ENCODE measurements at places on chromosomes 5 and 9.

DNA sequence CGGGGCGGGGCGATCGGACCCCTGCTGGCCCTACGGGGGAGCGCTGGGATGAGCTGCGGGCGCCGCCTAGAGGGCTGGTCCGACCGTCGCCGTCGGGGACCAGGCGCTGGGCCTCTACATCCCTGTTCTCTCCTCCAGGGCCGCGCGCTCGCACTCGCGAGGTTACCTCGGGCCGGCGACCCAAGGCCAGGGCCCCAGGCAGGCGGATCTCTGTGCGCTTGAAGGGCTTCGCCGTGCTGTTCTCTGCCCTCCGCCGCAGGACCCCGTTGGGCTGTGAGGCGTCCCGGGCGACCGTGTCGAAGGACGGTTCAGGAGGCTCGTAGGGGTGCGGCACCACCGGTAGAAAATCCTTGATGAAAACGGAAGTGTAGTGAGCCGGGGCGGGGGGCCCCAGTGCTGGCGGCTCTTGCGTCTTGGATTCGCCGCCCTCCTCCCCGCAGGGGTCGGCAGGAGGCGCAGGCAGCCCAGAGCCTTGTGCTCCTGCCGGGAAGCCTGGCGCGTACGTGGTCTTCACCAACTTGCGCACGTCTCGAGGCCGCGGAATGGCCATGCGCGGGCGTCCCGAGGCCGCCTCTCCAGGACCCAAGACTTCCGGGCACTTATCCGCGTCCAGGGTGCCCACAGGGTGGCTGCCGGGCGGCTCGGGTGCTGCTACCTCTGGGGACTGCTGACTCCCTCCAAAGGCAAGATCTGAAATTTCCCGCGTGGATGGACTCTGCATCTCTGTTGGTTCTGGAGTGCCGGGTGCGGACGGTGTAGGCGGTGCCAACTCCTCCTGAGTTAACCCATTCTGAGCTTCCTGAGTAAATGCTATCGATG lies 2.0 kb downstream of the PROB1 start:
- DNase-seq, result no peak

DNA sequence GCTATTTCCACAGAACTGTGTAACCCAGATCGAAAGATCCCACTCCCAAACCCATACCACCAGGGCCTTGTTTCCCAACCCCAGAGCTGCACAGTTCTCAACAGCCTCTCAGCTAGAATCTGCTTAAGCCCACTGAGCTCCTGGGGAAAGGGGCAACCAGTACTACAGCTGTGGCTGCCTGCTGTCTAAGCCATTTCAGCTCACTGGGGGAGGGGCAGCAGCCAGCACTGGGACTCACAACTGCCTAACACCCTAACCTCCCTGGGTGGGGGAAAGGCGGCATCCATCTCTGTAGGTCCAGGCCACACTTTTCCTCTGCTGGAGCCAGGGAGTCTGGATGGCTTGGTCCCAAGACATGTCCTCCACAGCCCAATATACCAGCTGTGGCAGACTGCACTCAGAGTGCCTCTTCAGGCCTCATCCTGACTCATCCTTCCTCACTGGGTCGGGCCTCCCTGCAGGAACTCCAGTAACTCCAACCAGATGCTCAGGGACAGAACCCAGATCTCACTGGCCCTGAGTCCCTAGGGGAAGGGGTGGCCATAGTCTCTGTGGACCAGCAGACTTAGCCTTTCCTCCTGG lies 241.4 kb downstream of the HINT1 start:
- no peak for DNase-seq

- peak; percentile 58 for DNase-seq
These were observed 18.0 kb upstream of the DUSP1 start for GRCh38 chr5:172788771-172789686.

GRCh38 chr5:112551419-112552032 lies 132.4 kb upstream of the EPB41L4A start:
- peak; percentile 90 for DNase-seq

- DNase-seq, result no peak
These were observed 2403.7 kb upstream of the C9orf72 start for GRCh38 chr9:29976981-29977380.

GRCh38 chr9:133701981-133702797 lies 36.0 kb downstream of the SARDH start:
- DNase-seq, result no peak

DNA sequence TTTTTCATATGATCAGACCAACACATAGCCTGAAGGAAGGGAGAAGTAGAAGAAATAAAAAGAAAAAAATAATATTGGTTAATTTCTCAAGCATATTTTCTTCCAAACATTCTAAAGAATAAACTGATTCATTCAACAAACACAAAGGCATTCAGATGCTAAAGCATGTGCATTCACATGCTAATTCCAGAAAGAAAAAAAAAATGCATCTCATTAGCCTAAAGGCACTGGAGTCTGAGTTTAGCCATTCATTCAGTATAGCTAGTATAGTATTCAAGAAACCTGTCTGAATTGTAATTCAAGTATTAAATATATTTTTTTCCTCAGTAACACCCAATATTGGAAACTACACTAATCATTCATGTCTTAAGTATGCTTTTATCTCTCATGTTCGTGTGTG lies 61.0 kb upstream of the FER start:
- peak; percentile 38 for DNase-seq

DNA sequence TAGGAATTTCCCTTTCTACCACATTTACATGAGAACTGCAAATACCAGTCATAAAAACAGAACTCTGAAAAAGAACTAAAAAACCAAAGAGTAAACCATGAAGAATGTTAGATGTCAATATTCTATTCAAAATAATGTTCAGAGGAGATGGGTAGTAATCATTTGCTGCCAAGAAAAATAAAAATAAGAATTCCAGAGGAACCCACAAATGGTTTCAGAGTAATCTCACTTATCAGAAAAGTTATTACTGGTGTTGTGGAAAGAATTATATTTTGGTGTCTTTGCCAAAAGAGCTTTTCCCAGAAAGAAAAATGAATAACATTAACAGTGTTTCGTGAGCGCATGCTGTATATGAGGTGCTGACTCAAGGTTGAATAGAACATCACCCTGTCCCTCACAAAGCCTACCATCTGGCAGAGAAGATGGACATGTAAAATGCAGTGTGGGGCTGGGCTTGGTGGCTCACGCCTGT lies 35.6 kb downstream of the GPR21 start:
- no peak for DNase-seq

DNA sequence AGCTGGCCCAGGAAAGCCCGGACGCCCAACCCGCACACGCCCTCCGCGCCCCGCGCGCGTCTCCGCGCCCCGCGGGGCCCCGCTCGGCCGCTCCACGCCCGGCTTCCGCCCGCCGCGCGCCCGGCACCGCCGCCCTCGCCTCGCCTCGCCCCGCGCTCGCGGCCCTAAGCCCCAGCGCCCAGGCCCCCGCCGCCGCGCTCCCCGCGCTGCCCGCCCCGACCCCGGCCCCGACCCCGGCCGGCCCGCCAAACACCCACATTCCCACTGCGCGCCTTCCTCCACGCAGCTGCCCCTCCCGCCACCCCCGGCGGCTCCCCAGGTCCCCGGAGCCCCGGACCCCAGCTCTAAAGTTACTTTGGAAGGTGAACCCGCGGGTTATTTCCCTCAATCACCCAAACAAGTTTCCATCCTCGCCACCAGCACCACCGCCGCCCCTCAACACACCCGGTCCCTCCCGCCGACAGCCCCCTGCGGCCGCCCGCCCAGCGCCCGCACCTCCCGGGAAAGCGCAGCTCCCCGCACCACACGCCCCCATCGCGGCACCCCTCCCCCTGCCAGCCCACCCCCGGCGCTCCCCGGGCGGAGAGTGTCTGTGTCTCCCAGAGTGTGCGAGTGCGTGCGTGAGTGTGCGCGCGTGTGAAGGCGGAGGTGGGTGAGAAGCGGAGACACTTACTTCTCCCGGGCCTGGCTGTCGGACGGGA lies 439 bp downstream of the SSBP2 start:
- DNase-seq, result no peak

- DNase-seq, result no peak
These were observed 70.4 kb downstream of the ANGPTL2 start for GRCh38 chr9:127051881-127052595.

- no peak for DNase-seq
These were observed 91.1 kb upstream of the ARRDC3 start for GRCh38 chr5:91474201-91474600.

DNA sequence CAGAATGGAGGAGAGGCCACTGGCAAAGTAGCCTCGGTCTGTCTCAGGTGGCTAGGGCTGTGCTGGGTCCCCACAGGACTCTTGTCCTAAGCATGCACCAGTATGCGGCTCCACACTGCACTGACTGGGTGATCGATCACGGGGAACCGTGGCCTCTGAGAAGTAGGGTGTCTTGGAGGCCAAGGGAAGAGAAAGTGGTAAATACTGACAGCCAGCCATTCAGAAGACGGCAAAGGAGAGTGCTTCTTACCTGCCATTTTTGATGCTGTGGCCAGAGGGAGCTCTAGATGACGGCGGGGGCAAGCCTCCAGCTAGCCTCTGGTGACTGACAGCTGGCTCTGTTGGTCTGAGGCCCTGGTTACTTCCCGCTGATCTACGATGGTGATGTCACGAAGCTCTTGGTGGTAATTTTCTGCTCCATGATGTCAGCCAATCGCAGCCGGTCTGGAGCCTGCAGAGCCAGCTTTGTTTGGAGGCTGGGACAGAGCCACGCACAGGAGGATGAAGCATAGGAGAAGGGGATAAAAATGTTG lies 40.4 kb upstream of the GADD45G start:
- peak; percentile 22 for DNase-seq

- DNase-seq, result no peak
These were observed 17.5 kb upstream of the GPX3 start for GRCh38 chr5:151002681-151003502.

- DNase-seq, result no peak
These were observed 16.6 kb upstream of the GRHPR start for GRCh38 chr9:37405764-37406380.

- DNase-seq, result peak; percentile 20
These were observed 12.0 kb upstream of the OLFM1 start for GRCh38 chr9:135075234-135076142.

DNA sequence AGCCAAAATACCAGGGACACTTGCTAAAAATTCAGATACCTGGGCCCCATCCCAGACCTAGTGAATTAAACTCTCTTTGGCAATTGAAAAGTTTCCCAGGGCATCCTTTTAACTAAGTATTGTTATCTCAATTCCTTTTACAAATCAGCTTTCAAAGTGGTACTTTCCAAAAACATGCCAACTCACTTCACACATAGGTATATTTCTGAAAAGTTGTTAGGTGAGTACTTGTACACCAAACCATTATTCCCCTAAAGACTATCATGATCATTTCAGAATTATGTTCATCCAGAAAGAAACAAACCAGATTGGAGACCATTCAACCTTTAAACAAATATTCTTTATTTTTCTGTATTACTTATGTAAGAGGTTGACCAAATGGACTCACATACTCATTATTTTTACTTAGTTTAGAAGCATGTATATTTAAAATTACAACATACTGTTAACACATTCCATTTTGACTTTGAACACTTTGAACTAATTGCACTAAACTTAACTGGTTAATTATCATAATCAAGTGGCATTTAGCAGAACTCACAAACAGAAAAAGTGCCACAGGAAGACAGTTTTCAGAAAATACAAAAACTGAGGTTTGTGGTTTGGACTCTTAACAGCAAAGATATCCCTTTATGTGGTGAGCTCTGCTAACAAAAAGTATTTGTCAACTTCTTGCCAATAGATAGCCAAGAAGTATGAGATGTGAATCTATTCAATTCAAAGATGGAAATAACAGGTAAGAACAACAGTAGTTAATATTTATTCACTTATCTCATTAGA lies 40.7 kb downstream of the KIAA0825 start:
- DNase-seq, result no peak

- DNase-seq, result no peak
These were observed 438.1 kb upstream of the CDH9 start for GRCh38 chr5:27476356-27476988.

DNA sequence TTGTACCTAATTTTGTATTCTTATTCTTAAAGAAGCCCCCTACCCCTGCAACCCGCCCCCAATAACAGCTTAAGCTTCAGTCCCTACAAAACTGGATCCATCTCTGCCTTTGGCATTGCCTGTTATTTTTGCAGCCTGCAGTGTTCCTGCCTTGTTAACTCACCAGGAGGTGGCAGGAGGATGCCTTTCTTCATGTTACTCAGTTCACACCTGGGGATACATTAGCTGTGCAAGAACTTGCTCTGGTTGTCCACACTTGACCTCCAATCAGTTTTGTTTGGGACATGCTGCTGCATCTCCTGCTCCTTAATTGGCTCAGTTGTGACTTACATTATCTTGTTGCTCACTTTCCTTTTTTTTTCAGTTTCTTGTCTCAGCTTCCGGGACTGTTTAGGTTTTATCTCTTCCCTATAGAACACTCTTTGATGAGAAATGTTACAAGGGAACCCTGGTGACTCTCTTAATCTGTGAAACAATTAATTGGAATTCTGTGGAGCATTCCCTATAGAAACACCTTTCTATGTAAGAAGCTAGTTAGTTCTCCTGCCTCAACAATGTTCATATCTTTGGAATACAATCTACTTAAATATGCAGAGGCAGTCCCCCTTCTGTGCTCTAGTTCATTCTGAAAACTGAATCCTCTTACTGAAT lies 467.7 kb upstream of the ACO1 start:
- DNase-seq, result no peak
